Activated CD4-positive, alpha-beta T cell treated with anti-CD3 and anti-CD28 coated beads for 1 hour (primary cell): ENCODE measurements at places on chromosomes 1 and 21.

- no peak for DNase-seq
These were observed 22.0 kb downstream of the SLC37A1 start for GRCh38 chr21:42535602-42536171.

DNA sequence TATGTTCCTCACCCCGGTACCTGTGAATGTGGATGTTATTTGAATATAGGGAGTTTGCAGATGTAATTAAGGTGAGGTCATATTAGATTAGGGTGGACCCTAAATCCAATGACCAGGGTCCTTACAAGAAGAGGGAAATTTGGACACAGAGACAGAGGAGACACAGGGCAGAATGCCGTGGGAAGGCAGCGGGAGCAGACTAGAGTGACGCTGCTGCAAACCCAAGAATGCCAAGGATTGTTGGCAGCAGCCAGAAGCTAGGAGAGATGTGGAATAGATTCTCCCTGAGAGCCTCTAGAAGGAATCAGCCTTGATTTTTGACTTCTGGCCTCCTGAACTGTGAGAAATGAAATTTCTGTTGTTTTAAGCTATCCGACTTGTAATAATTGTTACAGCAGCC lies 53.6 kb downstream of the SPATA46 start:
- no peak for DNase-seq

DNA sequence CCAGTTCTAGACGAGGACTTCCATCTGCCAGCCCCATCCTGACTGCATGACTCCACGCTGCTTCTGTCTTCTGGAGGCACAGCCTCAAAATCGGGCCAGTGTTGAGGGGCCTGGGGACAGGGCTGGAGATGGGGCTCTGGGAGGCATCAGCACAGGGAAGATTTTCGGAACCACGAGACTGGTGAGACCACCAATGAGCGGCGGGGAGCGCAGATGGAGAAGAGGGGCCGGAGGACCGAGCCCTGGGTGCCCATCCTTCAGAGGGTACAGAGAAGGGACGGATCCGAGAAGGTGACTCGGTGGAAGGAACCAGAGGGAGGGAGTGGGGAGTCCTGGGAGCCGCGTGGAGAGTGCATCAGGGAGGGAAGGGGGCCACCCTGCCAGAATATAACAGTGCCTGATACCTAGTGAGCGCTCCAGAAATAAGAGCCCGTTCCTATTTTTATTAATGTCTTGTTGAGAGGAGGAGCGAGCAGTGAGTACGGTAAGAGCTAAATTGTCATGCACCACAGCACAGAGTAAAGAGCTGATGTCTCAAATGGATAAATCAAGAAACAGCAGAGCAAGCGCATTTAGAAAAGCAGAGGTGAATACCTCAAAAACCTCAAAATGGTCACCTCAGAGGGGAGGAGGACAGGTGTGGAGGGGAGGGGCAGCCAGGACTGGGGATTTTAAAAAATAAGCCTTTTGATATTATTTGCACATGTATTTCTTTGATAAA lies 26.2 kb upstream of the KIF26B start:
- no peak for DNase-seq

GRCh38 chr1:27398405-27399149 lies 6.2 kb downstream of the GPR3 start:
- DNase-seq = no peak
